ENCODE measurements at places on chromosomes 12 and 14.

- no peak for DNase-seq
Observed at GRCh38 chr14:54300881-54301280, 95.9 kb upstream of the CDKN3 start.

GRCh38 chr14:61003571-61003970, 22.5 kb downstream of the SLC38A6 start:
- DNase-seq: no peak

DNA sequence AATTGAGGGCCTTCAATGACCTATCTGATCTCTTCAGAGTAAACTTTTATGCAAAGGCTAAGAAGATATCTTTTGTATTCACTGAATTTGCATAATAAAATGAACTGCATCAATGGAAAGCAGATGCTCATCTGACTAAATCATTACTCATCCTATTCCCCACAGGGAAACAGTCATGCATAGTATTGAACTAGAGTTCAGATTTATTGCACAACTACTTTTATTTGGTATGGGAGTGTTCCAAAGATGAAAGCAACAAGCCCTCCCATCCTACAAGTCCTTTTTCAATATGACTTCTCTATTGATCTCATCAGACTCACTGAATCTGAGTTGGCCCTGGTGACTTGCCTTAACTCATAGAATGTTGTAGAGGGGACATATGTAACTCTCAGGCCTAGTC, 159.8 kb downstream of the KITLG start:
- DNase-seq: no peak

- no peak for DNase-seq
Observed at GRCh38 chr12:132308853-132309595, 20.4 kb downstream of the GALNT9 start.

DNA sequence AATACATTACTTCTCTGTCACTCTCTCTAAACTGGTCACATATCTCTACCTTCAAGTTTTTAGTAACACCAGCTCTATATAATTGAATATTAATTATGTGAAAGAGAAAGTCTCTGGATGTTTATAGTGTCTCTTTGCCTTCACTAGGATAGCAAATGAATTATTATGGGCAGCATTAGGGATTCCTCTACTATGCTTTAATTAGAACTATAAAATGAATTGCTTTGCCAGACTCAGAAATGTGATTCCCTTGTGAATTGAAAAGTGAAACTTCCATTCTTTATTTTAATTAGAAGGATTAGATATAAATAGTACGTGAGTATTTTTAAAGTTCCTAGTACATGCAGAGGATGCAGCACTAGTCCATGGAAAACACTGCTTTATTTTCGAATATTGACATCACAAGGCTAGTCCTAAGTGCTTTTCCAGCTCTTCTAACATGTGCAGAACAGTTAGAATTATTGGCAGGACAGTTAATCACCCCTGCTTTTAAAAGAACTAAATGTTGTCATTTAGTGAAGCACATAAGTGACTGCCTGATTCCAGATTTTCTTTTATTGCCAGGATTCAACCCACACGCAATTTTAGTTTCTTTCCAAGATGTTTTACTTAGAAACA, 23.0 kb upstream of the REP15 start:
- DNase-seq: no peak

- no peak for DNase-seq
Observed at GRCh38 chr14:68384881-68385280, 408.0 kb downstream of the ZFP36L1 start.

DNA sequence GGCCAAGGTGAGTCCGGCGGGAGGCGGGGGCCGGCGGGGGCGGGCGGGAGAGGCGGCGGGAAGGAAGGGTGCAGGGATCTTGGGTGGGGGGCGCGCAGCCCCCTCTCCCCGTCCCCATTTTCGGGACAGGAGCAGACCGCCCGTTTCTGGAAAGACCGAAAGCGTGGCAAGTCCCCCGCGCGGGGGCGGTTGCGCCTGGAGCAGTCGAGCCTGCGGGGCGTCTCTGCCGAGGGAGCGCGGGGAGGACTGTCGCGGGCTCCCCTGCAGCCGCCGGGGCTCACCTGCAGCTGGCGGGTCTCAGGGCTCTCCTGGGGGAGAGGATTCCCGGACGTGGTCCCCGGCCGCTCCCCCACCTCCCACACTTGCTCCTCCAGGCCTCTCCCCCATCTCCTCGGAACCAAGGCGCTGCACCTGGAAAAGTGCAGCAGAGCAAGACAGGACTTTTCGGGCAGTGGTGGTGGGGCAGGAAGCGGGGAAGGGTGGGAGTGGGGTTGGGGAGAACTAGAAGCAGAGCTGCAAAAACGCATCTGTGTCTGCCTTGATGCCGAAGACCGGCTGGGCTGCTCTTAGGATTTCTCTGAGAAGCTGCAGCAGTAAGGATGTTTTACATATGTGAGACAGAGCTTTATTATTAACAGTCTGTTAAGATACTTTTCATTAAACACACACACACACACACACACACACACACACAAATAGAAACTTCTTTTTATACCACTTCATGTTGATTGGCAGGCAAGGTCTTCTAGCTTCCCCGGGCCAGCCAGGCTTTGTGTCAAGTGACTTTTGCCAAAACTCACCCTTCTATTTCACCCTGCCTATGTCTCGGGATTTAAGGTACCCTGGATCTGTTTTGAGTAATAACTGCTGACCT, 677 bp downstream of the C12orf75 start:
- peak; percentile 84 for DNase-seq

GRCh38 chr12:51421266-51421884, 3.3 kb upstream of the SLC4A8 start:
- peak; percentile 93 for DNase-seq

- no peak for DNase-seq
Observed at GRCh38 chr14:89849931-89850330, 104.6 kb downstream of the EFCAB11 start.

DNA sequence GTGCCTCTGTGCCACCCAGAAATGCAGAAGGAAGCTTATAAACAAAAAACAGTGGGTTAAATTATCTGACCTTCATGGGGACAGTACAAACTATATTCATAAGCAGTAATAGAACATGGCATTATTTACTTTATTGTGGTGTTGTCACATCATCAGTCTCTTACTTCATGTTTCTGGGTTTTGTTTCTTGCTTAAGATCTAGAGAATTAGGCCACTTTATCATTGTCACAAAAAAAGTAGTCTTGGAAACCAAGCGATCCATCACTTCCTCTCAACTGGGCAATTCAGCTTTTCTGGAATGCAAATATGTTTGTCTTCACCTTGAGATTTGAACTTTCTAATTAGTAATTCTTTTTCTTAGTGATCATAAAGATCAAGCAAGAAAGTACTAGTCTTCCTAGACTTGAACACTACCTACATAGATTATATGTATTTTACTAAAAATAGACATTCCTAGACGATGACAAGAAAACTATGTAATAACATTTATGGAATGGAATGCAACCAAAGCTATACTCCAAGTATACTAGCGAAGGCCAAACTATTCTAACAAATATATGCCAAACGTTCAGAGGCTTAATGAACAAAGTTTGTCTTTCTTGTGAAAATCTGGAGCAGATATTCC, 363.4 kb downstream of the DAD1 start:
- DNase-seq: no peak

GRCh38 chr12:68967046-68967445, 34.1 kb upstream of the CPM start:
- no peak for DNase-seq

DNA sequence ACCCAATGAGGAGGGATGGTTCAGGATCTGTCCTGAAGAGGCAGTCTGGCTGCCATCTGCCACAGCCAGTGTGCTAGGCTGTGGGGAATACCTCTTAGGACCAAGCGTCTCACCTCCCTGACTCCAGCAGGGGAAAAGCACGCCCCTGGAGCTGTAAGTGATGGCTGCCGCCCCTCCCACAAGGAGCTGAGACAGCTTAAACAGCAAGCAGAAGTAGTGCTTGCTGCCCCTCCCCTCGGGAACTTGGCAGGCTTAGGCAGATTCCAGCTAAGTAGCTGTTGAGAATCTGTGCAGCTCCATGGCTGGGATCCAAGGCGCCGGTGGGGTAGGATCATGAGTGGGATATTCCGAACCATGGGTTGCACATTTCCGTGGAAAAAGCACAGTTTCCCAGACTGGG, 360.4 kb upstream of the MDGA2 start:
- peak; percentile 58 for DNase-seq

DNA sequence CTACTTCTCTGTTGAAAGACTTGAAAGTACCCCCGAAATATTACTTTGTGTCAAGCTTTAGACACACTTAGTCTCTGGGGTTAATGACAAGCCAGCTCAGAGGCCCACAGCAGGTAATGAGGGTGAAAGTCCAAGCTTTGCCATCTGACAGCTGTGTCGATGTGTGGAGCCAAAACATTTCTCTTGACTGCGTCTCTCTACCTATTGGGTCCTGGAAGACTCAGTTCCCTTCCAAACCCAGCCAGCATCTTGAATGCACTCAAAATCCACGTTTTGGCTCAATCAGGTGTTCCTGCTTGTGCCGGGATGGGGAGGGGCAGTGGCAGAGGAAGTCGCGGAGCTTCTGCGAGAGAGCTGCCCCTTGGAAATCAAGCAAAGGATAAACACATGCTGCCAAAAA, 3.2 kb downstream of the PLXNC1 start:
- no peak for DNase-seq

DNA sequence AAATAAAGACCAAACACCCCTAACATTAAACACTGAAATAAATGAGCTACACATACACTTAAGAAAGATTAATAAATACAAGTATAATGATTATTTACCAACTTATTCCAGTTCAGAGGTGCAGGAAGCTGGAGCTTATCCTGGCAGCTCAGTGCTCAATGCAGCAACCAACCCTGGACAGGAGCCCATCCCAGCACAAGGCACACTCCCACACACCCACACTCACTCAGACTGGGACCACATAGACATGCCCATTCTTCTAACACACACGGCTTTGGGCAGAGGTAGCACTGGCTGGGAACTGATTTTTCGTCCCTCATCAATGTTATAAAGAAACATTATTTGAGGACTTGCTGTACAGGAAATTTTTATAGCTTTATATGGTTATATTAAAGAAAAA, 797.4 kb downstream of the RPS29 start:
- DNase-seq: no peak

- DNase-seq: no peak
Observed at GRCh38 chr12:69553628-69554248, 31.5 kb upstream of the CCT2 start.

GRCh38 chr14:34111953-34112352, 161.1 kb upstream of the EGLN3 start:
- DNase-seq: peak; percentile 67

DNA sequence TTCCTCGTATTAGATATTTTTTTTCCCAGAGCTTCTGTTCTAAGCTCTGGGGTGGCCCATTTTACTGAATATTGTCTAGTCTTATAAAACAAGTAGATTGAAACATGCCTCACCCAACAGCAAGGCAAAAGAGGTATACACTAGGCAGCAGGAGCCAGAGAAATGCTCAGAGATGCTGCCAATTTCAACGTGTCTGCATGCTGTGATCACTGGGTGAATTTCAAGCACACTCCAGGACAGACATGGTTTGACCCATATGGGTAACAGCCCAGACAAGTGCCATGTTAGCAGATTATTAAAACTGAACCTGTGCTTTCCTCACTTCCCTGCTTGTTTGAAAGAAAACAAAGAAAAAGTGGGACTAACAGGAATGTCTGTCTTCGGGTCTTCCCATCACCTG, 321.3 kb downstream of the MED13L start:
- DNase-seq: no peak

DNA sequence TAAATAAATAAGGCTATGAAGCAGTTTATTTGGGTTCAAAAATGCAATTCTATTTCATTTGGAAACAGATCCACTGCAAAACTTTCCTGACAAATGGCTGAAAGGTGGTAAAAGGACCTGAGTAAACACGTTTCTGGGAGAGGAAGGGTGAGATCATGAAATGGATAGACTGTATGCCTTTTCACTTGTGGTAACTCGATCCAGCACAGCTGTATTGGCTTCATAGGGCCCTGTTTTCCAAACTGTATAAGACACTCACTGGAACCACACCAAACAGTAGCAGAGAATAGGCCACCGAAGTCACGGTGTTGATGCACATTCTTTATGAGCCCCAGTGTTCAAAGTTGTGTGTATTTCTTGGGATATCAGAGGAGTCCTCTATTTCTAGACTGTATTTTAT, 325.2 kb upstream of the DIO2 start:
- no peak for DNase-seq

DNA sequence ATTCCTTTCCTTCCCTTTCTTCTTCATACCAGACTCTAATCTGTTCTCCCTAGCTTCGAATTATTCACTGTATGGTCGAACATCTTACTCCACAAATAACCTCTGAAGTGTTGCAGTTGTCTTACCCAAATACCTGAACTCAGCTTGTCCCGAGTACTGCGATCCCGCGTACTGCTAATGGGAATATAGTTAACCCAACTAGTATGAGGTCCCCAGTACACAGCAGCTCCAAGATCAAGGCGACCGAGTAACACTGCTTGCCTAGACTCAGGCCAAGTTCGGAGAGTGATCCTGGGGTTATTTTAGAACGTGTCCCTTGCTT, 462 bp upstream of the ETNK1 start:
- no peak for DNase-seq

- no peak for DNase-seq
Observed at GRCh38 chr12:44362947-44363346, 513.2 kb downstream of the NELL2 start.

- DNase-seq: peak; percentile 50
Observed at GRCh38 chr14:99284254-99285004, 12.4 kb upstream of the BCL11B start.

DNA sequence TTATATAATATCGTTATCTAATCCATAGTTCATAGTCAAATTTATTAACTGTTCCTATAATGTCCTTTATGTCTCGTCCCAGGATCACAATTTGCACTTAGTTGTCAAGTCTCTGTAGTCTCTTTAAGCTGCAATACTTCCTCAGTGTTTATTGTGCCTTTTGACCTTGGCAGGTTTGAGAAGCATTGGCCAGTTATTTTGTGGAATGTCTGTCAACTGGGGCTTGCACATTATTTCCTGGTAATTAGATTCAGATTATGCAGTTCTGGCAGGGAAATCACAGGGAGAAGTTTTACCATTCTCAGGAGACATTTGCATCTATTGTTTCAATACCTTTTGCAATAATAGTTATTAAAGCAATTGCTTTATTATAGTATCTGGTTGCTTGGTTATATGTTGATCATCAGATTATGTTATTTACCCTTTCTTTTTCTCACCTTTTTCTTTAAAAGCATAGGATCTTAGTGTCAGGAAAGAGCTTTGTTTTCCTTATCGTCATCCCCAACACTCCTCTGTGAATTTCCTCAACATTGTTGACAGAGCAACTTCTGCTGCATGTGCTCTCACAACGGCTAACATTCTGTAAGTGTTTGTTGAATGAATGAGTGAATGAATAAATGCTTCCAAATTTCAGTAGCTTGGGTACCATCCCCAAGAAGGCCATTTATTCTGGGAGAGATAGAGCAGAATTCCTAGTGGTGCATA, 3.7 kb upstream of the ART4 start:
- no peak for DNase-seq

GRCh38 chr12:56719056-56719455, 6.0 kb downstream of the NACA start:
- DNase-seq: no peak

GRCh38 chr12:3420693-3421092, 70.3 kb upstream of the PRMT8 start:
- no peak for DNase-seq

- DNase-seq: no peak
Observed at GRCh38 chr14:75238756-75239455, 39.7 kb upstream of the FOS start.

Measured in islet precursor cell (in vitro differentiated cells).